ENCODE measurements at places on chromosomes 4 and X.

- no peak for DNase-seq
These were observed 19.6 kb upstream of the MYOZ2 start for GRCh38 chr4:119116021-119116420.

DNA sequence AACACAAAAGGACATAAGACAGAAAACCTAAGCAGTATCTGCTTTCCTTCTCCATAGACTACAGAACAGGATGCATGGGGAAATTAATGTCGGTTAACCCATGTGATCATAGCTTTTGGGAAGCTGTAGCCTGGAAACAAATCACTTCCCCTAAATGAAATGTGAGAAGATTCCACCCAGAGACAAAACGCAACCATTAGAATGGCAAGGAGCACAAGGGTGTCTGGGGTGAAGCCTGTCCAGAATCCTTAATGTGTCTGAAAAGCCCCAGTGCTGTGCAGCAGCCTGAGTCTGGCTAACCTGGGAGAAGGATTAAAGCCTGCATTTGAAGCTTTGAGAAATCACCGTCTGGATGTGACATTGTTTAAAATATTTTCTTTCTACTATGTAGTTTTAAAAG, 213.3 kb downstream of the ANKRD50 start:
- DNase-seq, result no peak

- no peak for DNase-seq
These were observed 378.6 kb upstream of the EPHA5 start for GRCh38 chr4:66048861-66049260.

- no peak for DNase-seq
These were observed 23.7 kb upstream of the CSN1S1 start for GRCh38 chr4:69907151-69907550.
